Fibroblast of skin of left biceps (primary cell): ENCODE measurements at places on chromosomes 6 and 20.

- DNase-seq, result no peak
Measured at GRCh38 chr20:13625304-13625979, 13.3 kb downstream of the TASP1 start.

GRCh38 chr6:44102527-44102926 lies 24.7 kb downstream of the MRPL14 start:
- no peak for DNase-seq

DNA sequence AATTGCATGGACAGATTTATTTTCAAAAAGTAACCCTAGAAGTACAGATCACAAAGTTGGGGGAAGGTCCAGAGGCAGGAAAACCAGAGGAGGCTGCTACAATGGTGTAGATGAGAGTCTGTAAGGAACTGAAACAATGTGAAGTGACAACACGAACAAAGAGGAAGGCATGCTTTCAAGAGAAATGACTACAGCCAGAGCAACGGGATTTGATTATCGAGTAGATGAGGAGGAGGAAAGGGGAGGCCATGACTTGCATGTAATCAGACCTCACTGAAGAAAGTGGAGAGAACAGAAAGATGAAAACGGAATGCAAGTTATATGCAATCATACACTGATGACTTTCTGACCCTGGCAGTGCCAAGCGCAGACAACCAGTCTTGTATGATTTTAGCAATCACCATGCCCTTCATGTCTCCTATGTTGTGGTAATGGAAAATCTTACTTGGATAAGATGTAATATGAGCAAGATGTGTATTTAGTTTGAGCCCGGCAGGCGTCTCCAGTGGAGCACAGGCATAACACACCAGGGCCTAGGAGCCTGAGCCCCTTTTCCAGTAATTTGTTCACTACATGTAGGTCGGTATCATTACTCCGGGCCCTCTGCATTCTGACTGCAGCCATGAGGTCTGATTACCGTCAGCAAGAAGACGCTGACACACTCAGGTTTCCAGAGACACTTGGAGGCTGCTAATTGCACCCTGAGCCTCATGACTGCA lies 34.0 kb upstream of the FAM83C start:
- no peak for DNase-seq

GRCh38 chr6:25326126-25326525 lies 47.0 kb downstream of the CARMIL1 start:
- DNase-seq, result no peak

GRCh38 chr6:40922281-40922680 lies 116.7 kb downstream of the UNC5CL start:
- DNase-seq, result no peak

- DNase-seq, result no peak
Measured at GRCh38 chr20:434221-434620, 26.1 kb downstream of the RBCK1 start.

GRCh38 chr20:14716351-14716801 lies 379.0 kb upstream of the FLRT3 start:
- no peak for DNase-seq

GRCh38 chr20:38166703-38167233 lies 1.7 kb upstream of the TGM2 start:
- DNase-seq, result no peak

- no peak for DNase-seq
Measured at GRCh38 chr6:107491138-107491609, 1.3 kb downstream of the SOBP start.

DNA sequence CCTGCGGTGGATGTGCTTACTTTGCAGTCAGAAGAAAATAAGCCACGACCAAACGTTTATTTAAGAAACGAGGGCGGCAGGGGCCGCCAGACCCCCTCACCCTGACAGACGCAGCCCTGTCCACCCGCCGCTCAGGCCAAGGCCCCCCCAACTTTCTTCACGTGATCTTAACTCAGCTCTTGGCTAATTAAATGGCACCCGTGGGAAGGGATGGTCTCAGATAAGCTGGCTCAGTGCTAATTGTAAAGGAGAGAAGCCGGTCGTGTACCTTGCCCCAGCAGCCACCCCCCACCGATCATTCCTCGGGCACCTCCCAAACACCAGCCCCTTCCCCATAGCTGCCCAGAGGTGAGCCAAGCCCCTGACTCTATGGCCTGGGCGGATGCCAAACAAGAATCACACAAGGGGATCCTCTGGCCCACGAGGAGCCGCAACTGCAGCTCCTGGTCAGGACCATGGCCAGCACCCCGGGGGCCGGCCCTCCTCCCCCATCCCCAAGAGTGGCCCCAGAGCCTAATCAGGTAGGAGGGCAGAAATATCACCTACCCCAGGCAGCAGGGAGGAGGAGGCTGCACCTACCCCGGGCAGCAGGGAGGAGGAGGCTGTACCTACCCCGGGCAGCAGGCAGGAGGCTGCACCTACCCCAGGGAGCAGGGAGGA lies 11.2 kb downstream of the KCNQ2 start:
- DNase-seq, result no peak

- DNase-seq, result no peak
Measured at GRCh38 chr6:26252077-26252472, 112.9 kb upstream of the BTN3A2 start.

DNA sequence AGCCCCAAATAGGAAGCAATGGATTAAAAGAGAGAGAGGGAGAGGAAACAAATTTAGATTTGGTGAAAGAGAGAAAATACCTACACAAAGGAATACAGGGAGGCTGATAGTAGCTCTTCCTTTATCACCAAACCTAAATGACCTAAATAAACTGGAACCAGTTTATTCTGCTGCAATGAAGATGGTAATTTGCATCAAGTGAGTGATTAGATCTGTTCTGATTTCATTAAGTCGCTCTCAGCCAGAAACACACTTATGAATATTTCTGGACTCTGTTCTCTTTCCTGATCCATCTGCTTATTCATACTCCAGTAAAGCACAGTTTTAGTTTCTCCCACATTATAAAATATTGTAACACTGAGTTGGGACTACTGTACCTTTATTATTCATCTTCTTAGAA lies 83.4 kb upstream of the BMP5 start:
- DNase-seq, result no peak
